ENCODE measurements at places on chromosomes 7 and 10.

DNA sequence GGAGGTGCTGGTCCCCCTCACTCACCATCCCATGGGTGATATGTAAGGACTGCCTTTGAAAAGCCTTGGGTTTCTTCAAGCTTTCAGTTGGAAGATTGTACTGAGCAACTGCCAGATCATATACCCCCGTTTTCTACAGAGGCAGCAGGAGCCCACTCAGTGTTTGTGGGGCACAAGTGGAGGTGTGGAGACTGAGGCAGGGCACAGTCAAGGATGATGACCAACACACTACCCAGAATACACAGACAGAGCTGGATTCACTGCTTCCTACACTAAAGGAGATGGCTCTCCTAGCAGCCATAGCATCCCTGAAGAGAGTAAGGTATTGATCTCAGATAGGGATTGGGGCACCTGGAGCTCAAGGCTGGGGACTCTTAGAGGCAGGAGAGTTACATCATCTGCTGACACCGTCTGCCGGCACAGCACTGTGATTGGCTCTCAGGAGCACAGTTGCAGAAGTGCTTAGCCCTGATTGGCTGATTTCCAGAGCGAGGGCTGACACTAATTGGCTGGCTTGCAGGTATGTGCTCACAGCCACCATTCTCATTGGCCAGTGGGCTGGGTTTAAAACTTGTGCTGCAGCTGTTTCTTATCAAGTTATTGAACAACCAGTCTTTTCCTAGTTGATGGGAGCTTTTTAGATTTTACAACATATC is 77.9 kb upstream of the PFKP start:
- DNase-seq, result no peak

DNA sequence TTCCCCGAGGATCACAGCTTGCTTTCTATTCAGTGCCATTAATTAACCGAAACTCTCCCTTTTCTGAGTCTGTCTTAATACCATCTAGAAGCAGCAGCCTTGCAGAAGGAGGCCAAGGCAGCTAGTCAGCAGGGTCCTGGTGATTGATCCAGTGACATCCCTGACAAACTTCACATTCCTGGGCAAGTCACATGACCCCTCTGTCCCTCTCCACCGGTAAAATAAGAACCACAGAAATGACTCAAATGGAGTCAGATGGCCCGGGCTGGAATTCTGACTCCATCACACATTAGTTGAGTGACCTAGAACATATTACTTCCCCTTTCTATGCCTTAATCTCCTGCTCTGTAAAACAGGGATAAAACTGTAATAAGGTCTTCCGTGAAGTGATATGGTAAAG is 17.2 kb upstream of the ACSL5 start:
- DNase-seq, result no peak

DNA sequence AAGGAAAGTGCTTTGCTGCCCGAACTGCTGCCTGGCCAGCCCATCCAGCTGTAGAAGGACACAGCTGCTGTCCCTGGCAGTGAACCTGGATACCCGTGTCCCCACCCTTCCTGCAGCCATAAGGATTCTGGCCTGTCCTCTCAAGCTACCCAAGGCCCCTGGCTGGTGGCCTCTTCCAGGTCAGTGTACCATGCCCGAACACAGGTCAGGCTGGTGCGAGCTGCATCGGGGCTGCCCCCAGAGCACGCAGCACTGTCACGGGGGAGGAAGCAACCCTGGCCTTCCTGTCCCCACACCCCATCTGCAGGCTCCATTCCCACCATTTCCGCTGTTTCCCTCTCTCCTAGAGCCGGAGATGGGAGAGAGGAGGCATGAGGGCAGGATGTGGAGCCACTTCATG is 30.5 kb upstream of the PWWP2B start:
- DNase-seq, result no peak

- no peak for DNase-seq
These were observed 262.4 kb upstream of the TMEM229A start for GRCh38 chr7:124295289-124295688.

- DNase-seq, result no peak
These were observed 409.1 kb upstream of the ETV1 start for GRCh38 chr7:14398526-14398925.

DNA sequence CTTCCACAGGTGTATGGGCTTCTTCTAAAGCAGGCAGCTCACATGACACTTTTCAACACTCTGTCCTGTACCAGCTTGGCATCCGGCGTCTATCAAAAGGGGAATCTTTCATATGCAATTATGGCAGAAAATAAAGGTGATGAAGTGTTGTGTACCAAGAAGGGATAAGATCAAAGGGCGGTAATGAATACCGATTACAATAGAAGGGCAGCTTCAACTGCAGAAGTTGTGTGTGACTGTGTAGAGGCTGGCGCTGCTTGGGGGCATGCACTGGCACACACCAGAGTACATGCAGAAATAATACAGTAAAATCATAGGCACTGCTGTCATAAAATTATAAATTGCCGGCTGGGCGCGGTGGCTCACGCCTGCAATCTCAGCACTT is 744.7 kb downstream of the LRMDA start:
- DNase-seq, result no peak

DNA sequence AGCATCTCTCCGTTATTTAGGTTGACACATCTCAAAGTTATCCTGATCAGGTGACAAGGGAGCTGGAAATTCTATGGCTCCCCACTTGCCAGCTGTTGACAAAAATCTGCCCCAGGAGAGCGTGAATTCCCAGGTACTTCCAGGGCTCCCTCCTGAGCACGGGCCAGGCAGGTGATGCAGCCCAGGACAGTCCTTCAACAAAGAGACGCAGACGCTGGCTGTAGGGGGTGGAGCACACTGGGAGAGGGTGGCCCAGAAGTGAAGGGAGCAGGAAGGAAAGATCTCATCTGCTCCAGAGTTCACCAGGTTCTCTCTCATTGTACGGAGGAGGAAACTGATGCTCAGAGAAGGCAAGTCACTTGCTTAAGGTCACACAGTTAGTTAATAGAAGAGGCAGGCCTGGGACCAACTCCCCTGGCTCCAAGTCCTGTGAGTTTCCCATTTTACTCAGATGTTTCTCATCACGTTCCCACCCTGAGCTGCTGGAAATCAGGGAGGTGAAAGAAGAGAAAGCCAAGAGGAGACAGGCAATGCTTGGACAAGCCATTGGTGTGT is 41.0 kb upstream of the CHST3 start:
- no peak for DNase-seq

DNA sequence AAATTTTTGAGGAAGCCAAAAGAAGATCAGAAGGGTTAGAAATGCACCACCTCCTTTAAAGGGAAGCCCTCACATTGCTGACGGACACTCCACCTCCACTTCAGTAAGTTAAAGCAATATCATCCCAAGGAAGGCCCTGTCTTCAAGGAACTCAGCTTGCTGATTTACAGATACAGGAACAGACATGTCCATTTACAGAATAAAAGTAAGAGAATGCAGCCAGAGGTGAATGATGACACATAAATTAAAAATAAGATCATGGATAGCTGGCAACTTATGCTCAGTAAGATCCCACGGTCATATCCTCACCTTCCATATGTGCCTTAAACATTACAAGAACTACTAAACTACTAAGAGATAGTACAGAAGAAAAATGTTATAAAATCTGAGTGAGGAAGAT is 20.4 kb downstream of the GRB10 start:
- no peak for DNase-seq

GRCh38 chr10:32031920-32032319 is 24.3 kb downstream of the KIF5B start:
- no peak for DNase-seq

- no peak for DNase-seq
These were observed 230.8 kb downstream of the SKAP2 start for GRCh38 chr7:26633557-26633956.

GRCh38 chr7:50663396-50664102 is 98.3 kb upstream of the DDC start:
- no peak for DNase-seq

GRCh38 chr10:97601268-97602215 is 12.0 kb downstream of the C10orf62 start:
- no peak for DNase-seq

- no peak for DNase-seq
These were observed 5.4 kb upstream of the HERPUD2 start for GRCh38 chr7:35700333-35700732.

DNA sequence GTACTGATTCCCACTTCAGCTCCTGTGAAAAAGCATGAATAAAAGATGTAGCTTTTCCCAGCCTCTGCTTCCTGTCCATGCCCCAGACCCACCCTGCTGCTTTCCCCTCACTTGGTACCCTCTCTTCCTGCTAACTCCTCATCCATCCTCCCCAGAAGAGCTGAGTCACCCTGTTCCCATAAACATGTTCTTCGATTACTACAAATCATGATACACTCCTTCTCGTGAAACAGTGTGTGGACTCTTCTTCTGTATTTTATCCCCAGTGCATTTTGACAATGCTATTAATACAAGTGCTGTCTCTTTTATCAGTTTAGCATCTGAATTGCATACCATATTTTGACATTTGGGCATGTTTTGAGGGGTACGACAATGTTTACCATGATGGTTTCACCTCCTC is 45.8 kb upstream of the SORBS1 start:
- no peak for DNase-seq

DNA sequence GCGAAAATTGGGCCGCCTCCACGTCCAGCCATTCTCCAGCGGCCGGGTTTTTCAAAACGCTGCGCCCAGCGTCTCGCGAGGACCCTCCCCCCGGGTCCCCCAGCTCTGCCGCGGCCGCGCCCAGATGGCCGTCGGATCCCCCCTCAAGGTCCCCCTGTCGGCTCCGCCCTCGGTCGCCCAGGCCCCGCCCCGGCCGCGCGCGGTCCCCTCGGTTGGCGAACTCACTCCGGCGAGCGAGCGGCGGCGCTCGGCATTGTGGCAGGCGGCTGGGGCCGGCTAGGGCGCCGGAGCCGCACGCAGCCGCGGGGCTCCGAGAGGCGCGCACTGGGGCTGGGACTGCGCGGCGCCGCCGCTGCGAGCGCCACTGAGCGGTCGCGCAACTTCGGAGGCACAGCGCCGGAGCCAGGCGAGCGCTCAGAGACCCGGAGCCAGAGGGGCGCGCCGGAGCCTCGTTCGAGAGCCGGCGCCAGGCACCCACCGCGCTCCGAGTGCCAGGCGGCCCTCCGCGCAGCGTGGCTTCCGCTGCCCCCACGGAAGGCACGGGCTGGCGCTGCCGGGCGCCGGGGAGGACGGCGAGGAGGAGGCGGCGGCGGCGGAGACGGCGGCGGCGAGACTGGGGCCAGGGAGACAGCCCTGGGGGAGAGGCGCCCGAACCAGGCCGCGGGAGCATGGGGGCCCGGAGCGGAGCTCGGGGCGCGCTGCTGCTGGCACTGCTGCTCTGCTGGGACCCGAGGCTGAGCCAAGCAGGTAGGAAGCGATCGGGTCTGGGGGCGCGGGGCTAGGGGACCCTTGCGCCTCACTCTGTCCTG is at the start of gene UNC5B:
Gene UNC5B, plus strand, starts transcription at position 253 of the 809 bp plus-strand sequence. Its CDS starts 416 bp downstream, at position 669.
- DNase-seq, result no peak

GRCh38 chr10:33252324-33252723 is 82.1 kb downstream of the NRP1 start:
- no peak for DNase-seq

- DNase-seq, result no peak
These were observed 176.3 kb upstream of the SLC26A5 start for GRCh38 chr7:103622274-103622673.

DNA sequence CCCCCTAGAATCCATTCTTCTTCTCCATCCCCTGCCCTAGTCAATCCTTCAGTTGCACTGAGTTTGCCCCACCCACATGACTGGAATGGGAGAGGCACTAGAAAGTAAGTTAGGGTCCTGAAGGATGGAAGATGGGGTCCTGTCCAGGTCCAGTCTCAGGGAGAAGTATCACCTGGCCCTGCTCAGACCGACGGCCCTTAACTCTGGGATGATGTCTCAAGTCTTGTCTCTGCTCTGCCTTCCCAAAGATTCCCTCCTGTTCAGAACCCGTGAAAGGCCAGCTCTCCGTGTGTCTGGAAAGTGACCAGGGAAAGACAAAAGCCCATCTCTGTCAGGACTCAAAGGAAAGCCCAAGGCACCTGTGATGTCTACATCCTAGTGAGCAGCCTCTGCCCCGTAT is 88.8 kb downstream of the OAT start:
- no peak for DNase-seq

- no peak for DNase-seq
These were observed 6.1 kb downstream of the CHST3 start for GRCh38 chr10:71970331-71970730.

DNA sequence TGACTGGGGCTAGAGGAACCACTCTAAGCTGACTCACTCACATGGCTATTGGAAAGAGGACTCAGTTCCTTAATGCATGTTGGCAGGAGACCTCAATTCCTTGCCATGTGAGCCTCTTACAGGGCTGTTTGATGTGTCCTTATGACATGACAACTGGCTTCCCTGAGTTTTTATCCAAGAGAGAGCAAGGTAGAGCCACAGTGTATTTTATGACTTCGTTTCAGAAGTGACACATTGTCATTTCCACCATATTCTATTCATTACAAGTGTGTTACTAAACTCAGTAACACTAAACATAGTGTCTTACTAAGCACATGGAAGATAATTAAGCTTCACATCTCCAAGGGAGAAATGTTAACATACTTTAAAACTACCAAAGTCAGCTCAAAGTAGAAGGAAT is 98.2 kb downstream of the ZNF777 start:
- no peak for DNase-seq

- no peak for DNase-seq
These were observed 19.9 kb upstream of the ZNF138 start for GRCh38 chr7:64774204-64774842.

- DNase-seq, result no peak
These were observed 326.8 kb upstream of the VSTM2A start for GRCh38 chr7:54215424-54215823.

GRCh38 chr7:43873300-43873699 is 4.0 kb upstream of the MRPS24 start:
- DNase-seq, result no peak

GRCh38 chr7:158508802-158509385 is 78.7 kb downstream of the PTPRN2 start:
- no peak for DNase-seq

DNA sequence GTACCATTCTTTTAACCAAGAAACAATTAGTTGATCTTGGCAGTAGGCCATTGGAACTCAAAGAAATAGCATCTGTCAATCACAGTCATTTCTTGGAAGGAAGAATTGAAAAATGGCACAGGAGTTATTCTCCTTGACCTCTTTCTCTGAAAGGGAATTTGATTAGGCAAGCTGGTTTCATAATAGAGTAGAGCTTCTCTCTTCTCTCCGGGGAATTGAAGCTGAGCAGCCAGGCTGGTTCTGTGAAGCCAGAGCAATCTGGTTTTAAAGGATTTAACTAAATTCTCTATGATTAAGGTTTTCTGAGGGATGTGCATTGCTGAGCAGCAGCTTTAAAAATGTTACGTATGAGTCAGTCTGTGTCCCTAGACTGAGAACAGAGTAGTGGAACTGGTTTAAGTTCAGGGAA is 70.2 kb downstream of the AHCYL2 start:
- no peak for DNase-seq

DNA sequence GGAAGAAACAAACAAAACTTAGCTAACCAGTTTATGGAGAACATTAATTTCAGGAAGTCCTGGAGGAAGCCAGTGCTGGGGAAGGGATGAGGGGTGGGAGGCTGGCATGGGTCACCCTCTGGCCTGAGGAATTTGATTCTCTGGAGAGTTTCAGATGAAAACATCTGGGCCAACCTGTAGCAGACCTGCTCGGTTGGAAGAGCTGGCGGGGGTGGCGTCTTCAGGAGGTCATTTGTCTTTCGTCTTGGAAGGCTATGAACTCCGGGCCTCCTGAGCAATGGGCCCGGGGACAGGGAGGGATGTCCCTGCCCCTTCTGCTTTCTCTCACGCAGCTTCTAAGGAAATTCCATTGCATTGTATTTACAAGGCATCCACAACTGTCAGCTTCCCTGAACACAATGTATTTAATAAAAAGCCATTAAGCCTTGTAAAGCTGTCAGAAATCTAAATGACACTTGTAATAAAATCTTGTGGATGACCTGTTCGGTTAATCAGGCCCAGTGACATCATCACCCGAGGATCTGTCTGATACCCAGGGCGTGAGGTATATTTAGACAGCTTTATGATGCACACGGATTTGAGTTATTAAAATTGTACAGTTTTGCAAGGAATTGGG is 250.5 kb downstream of the RAB11FIP2 start:
- no peak for DNase-seq
